Fibroblast of mammary gland (primary cell): ENCODE measurements at places on chromosomes 11 and 22.

DNA sequence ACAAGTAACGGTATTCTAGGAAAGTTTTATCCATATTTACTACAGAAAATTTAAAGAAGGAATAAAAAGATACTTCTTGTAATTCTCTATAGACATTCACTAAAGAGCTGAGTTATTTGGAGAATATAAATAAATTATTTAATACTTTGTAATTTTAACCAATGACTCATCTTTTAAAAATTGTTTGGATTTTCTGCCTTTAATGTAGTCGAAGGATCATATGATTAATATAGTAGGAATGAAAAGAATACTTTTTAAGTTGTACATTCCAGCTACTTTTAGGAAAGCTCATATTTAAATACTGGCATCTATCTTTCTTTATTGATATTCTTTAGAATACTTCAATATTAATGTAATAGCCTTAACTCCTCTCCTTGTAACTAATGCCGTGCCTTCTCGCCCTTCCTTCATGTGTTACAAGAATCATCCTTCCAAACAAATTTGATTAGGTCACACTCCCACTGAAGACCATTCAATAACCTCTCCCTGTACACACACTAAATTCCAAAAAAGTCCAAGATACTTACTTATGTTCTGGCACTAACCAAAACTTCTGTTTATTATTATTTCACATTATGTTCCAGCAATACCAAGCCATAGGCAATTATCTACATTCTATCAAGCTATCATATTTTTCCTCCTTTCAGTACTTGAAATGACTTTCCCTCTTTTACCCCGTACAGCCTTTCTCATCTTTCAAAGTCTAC lies 501.9 kb downstream of the CNTN5 start:
- DNase-seq: peak; percentile 15

DNA sequence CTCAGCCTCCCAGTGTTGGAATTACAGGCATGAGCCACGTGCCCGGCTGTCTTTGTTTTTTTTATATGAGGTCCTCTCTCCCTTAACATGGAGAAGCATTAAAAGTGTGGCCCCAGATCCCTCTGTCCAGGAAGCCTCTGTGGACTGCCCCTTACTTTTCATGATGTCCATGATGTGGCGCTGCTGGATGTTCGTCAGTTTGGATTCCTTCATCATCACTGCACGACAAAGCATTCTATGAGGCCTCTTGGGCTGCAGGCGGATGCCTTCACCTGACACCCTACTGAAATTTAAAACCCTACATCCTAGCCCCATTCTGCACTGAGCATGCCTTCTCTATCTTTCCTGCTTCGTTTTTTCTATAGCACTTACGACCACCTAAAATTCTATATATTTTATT lies 2.1 kb downstream of the C22orf23 start:
- peak; percentile 25 for DNase-seq

DNA sequence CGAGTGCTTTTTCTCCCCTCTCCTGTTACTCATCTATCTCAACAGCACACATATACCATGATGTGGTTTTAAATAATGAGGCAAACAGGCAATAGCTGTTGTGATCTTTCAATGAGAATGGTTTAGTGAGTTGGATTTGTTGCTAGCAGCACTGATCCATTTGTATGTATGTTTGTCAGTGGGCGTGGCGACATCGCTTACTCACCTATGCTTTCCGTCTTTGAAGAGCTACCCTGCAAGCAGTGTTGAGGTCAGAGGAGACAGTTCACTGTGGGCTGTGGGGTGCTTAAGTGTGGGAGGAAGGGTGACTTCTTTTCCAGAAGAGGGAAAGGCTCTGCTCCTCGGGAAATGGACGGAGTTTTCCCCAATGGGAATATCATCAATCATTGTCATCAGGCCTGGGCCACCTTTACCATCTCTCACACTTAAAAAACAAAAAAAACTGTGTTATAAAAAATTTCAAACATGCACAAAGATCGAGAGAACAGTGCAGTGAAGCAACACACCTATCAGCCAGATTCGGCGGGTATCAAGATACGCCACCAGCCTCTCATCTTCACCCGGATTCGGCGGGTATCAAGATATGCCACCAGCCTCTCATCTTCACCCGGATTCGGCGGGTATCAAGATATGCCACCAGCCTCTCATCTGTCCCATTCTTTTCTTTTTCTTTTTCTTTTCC lies 83.8 kb downstream of the TBC1D22A start:
- peak; percentile 64 for DNase-seq

- DNase-seq: peak; percentile 76
Observed at GRCh38 chr11:96335388-96335787, 7.6 kb downstream of the MAML2 start.

- DNase-seq: no peak
Observed at GRCh38 chr11:112587664-112588063, 327.0 kb upstream of the PLET1 start.

- DNase-seq: no peak
Observed at GRCh38 chr11:59679347-59679746, 10.5 kb upstream of the PATL1 start.

DNA sequence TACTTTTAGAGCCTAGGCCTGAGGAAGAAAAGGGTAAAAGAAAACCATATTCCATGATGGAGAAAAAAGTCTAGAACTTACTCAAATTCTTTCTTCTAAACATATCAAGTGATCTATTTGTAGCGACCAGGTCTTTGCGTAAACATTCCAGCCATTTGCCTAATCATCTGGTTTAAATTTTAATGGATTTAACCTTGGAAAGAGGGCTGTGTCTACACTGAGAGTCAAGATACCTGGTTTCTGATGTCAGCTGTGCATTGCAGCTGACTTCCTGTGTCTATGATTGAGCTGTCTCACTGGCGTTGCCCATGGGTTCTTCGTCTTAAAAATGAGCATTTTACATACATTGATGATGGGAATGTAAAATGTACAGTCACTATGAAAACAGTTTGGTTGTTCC lies 10.0 kb upstream of the TMEM123 start:
- DNase-seq: no peak

DNA sequence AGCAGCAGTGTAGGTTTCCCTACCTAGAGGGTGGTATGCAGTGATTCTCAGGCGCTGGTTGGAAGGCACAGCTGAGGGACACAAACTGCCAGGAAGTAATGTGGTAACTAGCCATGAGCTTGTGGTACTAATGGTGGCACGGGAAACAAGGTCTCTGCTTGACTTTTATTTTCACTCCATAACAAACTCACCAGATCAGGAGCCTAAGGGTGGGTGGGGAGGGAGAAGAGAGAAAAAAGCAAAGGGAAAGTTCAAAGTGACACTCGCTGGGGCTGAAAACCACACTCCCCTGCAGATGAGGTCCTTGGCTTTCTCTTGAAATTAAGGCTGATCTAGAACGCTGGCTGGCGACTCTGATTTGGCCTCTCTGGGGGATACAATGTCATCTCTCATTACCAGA lies 22.0 kb downstream of the TRAF6 start:
- no peak for DNase-seq

GRCh38 chr11:46597609-46598219 lies 3.9 kb upstream of the AMBRA1 start:
- DNase-seq: peak; percentile 40

- peak; percentile 43 for DNase-seq
Observed at GRCh38 chr11:35192347-35192746, 53.4 kb downstream of the CD44 start.

- peak; percentile 47 for DNase-seq
Observed at GRCh38 chr11:75525433-75526191, at the start of gene GDPD5. TSS of gene GDPD5 (minus strand) at chr11:75525941. CDS start at chr11:75477735, 48,206 bp downstream.

DNA sequence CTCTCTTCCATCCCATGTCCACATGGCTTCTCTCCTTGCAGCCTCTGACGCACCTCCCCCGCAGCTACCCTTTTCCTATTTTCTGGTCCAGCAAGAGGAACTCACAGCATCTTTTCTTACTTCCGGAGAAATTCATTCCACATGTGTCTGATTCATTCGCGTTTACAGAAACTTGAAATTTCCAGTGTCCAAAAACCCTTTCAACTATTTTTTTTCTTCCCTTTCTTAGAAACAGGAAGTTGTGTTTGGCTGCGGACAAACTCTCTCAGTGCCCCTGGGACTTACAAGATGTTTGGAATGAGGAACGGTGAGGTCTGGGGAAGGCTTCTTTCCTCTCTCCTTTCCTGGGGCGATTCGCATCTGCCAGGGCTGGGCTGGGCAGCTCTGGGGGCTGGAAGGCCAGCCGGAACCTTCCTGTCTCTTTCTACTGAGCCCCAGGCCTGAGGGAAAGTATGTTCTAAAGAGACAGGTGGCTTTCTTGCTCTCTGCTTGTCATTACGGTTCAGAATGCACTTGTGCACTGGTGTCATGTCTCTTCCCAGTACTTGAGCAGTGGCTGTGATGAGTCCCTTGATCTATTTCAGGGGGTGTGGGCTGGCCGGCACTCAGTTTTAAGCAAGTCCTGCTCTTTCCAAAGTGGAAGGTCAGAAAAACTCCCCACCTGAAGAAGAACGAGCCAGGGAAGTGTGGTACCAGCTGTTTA lies 27.5 kb downstream of the ADAMTS8 start:
- DNase-seq: peak; percentile 95
